ENCODE measurements at places on chromosomes 3 and 15.

GRCh38 chr3:66889750-66890494, 108.2 kb upstream of the KBTBD8 start:
- no peak for DNase-seq

- DNase-seq = no peak
Measured at GRCh38 chr15:58726867-58727266, 22.6 kb downstream of the ADAM10 start.

- DNase-seq = peak; percentile 79
Measured at GRCh38 chr3:32780735-32781210, 37.0 kb upstream of the TRIM71 start.

DNA sequence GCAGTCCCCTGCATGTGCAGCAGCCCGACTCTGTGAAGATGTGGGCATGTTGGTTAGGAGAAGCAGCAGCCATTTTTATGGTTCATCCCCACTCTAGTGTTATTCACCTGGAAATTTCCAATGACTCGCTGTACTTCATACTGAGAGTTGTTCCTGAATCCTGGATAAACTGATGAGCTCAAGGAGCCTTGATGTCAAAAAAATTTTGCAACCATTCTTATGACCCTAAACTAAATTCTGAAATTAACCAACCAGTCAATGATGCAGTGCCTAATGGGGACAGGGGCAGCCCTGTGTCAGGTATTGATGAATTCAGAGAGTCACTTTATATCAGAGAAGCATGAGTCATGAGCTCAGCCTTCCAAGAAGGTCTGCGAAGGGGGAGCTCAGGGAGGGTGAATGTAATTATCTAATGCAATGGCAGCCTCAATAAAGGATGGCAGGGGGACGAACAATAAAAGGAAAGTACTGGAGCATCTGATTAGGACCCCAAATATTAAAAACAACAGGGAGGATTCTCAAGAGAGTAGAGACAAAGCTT, 108.4 kb upstream of the VEPH1 start:
- DNase-seq = no peak

- DNase-seq = no peak
Measured at GRCh38 chr3:168060317-168060716, 35.4 kb downstream of the GOLIM4 start.

DNA sequence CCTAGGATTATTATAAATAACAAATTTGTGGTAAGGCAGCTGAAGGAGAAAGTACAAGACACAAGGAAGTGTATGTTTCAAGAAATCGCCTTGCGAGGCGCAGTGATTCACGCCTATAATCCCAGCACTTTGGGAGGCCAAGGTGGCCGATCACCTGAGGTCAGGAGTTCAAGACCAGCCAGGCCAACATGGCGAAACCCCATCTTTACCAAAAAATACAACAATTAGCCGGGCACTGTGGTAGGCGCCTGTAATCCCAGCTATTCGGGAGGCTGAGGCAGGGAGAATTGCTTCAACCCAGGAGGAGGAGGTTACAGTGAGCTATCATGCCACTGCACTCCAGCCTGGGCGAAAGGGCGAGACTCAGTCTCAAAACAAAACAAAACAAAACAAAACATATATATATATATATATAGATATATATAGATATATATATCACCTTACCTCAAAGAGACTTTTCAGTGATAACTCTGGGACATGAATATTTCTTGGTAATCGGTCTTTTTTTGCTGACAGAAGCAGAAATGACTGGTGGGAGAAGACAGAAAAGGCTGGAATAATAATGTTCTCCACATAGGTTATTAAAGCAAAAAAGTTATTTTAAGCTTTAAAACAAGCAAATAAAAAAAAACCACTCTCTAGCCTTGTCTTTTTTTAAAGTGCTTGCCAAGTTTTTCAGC, 52.3 kb downstream of the TRANK1 start:
- no peak for DNase-seq

GRCh38 chr3:126002189-126002588, 33.2 kb downstream of the ROPN1B start:
- DNase-seq = no peak

- DNase-seq = no peak
Measured at GRCh38 chr3:177838766-177839350, 641.6 kb upstream of the TBL1XR1 start.
